ENCODE measurements at places on chromosomes 1 and 21.

GRCh38 chr1:190578017-190578416 is 100.4 kb upstream of the BRINP3 start:
- DNase-seq, result no peak

- no peak for DNase-seq
These were observed 92.9 kb downstream of the PIGK start for GRCh38 chr1:77126307-77126706.

- no peak for DNase-seq
These were observed 22.8 kb upstream of the SLC45A3 start for GRCh38 chr1:205703072-205703471.

GRCh38 chr1:8395433-8395866 is 77.5 kb downstream of the SLC45A1 start:
- DNase-seq, result no peak

GRCh38 chr1:22457836-22458235 is 6.2 kb downstream of the ZBTB40 start:
- DNase-seq, result no peak

GRCh38 chr1:205269711-205270110 is 42.0 kb downstream of the TMCC2 start:
- DNase-seq, result no peak

DNA sequence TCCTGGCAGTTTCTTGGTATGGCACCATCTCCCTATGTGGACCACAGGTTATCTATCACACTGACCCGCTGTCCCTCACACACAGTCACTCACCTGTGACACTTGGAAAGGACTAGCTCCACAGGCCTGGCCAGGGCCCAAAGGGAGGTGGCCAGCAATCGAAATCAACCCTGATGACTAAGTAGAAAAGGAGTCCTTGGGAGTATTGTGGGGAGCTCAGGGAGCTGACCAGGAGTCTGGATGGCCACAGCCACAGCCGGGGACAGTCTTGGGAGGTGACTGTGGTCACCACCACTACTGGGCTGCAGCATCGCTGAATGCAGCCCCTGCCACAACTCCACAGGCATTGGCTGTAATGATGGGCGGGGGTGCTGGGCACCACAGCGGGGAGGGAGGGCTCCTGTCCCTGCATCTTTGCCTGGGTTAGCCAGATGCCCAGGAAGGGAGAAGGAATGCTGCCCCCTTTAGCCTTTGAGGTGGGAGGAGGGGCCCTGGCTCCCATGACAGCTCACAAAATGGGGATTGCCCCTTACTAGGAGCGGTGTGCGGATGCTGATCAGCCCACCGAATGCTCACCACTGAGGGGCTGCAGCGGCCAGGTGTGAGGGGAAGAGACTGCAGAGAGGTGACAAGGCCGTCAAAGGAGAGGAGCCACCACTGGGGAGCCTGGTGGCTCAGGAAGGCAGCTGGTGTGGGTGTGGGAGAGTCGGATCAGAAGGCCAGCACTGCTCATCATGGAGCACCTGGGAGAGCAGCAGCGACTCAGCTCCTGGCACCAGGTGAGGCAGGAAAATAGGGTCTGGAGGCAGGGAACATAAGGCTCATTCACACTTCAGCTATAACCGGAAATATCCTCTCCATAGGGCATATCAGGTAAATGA is 61.3 kb downstream of the H3-3A start:
- DNase-seq, result no peak

DNA sequence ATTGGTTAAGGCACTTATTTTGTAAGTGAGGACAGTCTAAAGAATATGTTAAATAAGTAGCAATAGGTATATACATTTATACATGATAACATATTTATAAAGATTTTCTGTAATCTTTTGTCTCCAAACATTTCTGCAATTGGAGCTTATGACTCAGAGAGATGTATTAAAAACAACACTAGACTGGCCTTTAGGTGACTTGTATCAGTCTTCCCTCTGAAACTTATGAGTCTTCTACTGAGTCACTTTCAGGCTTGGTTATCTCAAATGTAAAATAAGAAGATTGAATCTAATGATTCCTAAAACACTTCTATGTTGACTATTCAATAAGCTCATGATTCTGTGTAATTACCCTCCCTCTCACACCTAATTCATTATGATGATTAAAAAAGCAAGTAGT is 672.6 kb upstream of the NEGR1 start:
- no peak for DNase-seq

DNA sequence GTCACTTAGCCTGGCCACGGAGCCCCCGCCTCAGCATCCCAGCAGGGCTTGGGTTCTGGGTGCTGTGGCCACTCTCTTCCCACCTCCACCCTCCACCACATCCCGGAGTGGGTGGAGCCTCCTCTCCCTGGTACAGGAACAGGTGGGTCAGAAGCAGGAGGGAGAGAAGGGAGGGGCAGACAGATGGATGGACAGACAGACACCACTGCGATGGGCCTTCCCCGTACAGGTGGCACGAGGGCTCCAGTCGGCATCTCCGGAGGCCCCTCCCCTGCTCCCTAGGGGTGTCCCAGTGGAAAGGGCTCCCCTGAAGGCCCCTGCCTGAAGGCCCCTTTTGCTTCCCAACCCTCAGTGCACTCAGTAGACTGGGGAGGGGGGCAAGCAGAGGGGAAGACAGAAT is 96.9 kb upstream of the TARDBP start:
- no peak for DNase-seq

DNA sequence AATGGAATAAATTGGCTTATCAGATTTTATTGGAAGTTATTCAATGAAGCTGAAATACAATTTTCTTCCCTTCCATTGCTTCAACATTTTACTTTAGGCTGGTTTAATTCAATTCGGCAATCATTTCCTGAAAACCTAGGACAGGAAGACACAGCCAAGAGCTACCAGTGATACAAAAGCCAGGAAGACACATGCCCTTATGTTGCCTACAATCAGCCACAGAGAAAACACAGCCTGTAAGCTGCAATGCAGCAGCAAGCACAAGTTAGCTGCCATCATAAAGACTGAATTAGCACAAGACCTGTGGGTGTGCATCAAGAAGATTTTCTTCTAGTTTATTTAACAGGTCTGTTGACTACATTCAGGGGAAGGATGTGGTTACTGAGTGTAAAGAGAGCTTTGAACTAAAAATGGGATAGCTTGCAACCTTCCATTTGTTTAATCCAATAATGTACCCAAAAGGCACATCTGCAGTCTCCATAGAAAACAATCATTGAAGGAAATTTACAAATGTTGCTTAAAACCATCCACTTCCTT is 193.8 kb downstream of the KCNH1 start:
- no peak for DNase-seq

All from C1 segment of cervical spinal cord (tissue), 14 donors.